ENCODE measurements at places on chromosomes 4 and X.

- no peak for DNase-seq
These were observed 173.7 kb upstream of the GALNTL6 start for GRCh38 chr4:171639540-171639939.

- no peak for DNase-seq
These were observed 16.8 kb upstream of the FAM241A start for GRCh38 chr4:112128452-112128851.

- no peak for DNase-seq
These were observed 32.6 kb upstream of the NKX6-1 start for GRCh38 chr4:84531689-84532088.

DNA sequence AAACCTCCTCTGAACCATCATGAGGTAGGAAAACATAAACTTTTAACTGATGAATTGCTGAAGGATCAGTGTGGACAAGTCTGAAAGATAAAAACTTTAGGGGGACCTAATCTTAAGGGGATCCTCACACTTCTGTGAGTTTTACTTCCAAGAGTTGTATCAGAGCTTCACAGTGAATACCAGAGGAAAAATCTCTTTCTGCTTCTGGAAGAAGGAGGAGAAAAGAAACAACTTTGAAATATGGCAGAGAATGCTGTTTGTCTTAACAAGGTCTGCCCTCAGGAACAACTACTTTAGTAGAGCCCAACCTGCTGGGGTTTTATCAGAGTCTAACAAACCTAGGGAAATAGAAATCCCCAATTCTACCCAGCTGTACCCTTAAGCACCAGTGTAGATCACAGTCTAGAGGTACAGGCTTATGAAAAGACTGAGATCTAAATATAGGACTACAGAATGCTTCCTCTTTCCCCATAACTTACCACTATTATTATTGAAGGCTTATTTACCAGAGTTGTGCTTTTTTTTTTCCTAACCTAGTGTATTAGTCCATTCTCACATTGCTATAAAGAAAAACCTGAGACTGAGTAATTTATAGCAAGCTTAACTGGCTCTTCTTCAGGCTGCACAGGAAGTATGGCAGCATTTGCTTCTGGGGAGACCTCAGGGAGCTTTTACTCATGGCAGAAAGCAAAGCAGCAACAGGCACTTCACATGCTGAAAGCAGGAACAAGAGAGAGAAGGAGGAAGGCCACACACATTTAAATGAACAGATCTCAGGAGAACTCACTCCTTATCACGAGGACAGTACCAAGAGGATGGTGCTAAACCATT is 167.9 kb downstream of the CAMK2D start:
- DNase-seq: no peak

- no peak for DNase-seq
These were observed 15.3 kb upstream of the XPNPEP2 start for GRCh38 chrX:129723511-129723910.

DNA sequence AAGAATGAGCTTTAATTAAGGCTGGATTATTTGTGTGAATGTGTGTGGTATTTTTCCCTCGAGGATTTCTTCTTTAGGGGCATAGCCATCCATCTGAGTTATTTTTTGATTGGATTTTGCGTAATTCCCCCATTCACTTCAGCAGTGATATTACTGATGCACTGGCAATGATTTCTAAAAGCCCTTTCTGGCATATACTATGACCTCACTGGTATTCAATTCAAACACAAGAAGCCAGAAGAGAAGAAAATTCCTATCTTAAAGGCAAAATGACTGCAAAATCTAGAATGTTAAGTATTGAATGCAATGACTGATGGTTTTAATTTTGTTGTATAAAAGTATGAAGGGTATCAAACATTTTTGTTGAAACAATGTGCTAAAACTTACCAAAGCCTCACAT is 71.1 kb upstream of the DDIT4L start:
- no peak for DNase-seq

GRCh38 chr4:3491681-3492405 is 28.7 kb downstream of the DOK7 start:
- no peak for DNase-seq

DNA sequence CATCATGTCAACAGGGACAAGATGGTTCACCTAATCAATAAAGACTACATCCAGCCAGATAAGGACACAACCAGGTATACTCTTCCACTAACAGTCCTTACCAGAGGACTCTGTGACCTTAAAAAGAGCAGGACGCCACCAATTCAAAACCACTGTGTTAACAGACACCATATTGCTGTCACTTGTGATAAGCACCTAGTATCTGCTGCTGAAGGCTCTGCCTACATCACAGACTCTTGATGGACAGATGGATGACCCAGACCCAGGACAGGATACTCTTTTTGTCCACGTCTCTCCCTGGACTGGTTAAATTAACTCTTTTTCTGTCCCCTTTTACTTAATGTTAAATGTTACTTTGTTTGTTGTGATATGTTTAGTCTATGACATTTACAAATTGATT is 586.2 kb upstream of the AGA start:
- DNase-seq: no peak

DNA sequence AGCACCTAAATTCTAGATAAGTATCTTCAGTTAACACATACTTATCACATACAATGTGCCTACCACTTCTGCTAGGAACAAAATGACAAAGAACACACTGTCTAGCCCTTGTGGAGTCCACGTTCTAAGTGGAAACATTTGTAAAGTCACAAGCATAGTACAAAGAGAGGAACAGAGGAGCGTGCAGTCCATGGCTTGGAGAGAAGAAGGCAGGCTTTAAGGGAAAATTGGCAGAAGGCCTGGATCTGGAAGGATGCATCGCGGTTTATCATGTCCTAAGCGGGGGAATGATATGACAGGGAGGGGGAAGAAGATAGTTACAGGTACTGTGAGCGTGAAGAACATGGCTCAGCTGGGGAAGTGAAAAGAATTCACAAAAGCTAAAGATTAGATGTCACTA is 218.0 kb downstream of the PRDM5 start:
- DNase-seq: no peak

GRCh38 chr4:150875367-150875766 is 139.7 kb downstream of the LRBA start:
- DNase-seq: no peak

GRCh38 chr4:169253904-169254303 is 16.9 kb downstream of the SH3RF1 start:
- DNase-seq: no peak

- DNase-seq: no peak
These were observed 83.5 kb downstream of the PRKG2 start for GRCh38 chr4:81131563-81131962.

GRCh38 chr4:31334086-31334910 is 614.1 kb downstream of the PCDH7 start:
- DNase-seq: no peak

- no peak for DNase-seq
These were observed 80.1 kb upstream of the CXCL13 start for GRCh38 chr4:77525538-77525937.

GRCh38 chrX:112802541-112802940 is 38.1 kb downstream of the AMOT start:
- DNase-seq: no peak

- no peak for DNase-seq
These were observed 23.1 kb downstream of the ACSL1 start for GRCh38 chr4:184802697-184803015.

DNA sequence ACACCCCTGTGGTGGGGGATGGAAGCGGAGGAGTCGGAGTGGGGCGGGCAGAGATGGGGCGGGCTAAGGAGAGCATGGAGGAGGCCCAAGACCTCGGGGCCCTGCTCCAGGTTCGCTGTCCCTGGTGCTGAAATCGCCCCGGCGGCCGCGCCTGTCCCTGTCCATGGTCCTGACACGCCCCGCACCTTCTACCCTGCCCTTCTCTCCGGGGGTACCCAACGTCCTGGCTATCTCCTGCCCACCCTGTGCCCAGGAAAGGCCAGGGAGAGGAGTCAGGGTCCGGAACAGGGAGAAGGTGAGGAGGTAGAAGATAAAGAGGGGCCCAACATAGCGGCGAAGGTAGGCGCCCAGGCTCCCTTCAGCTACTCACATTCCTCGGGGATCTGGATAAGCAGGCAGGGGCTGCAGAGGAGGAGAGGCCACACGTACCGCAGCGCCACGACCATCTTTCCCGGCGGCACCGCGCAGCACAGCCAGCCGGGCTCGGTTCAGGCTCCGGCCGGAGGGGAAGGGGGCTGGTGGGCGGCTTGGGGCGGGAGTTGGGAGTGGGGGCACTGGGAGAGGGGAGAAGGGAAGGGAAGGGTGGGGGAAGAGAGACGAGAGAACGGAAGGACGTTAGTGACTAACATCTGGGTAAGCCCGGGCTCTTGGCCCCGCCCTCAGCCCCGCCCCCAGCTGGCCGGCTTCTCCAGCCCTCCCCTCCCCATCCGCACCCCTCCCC is 10.4 kb downstream of the L1CAM start:
- DNase-seq: peak; percentile 65

DNA sequence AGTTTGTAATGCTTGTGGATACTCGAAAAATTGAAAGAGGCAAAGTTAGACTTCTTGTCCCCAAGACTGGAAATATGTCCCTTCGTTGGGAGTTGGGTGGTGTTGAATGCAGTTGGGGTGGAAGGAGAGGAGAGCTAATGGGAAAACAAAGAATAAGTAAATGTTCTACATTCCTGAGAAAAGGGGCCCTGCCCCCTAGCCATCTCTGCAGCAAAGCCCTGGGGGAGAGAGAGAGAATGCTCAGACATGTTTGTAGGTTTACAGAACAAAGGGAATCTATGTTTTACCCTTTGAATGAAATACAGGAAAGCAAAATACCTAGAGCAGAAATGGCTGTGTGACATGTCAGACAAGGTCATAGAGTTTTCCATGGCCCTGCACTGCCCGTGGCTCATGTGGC is 88.1 kb downstream of the RASL11B start:
- DNase-seq: no peak

- no peak for DNase-seq
These were observed 14.7 kb downstream of the CXCR3 start for GRCh38 chrX:71603618-71604017.

DNA sequence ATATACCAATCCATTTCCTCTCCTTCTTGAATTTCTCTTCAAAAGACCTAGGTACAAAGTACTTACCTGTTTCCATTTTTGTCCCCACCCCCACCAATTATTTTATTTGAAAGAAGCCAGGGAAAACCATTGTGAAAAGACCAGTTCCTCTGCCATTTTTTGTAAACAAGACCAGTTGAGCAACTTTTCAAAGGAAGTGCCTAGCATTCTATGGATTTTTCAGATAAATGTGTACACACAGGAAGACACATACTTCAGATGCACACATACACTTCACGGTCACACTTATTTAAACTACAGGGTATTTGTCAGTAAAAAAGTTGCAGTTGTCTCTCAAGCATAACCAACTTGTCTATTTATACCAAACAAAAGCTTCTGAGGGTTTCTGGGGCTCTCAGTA is 587.2 kb upstream of the KLHL4 start:
- DNase-seq: no peak

GRCh38 chr4:15504041-15504440 is 34.4 kb downstream of the CC2D2A start:
- DNase-seq: no peak

- DNase-seq: no peak
These were observed 464.5 kb downstream of the BCOR start for GRCh38 chrX:39633293-39633692.

DNA sequence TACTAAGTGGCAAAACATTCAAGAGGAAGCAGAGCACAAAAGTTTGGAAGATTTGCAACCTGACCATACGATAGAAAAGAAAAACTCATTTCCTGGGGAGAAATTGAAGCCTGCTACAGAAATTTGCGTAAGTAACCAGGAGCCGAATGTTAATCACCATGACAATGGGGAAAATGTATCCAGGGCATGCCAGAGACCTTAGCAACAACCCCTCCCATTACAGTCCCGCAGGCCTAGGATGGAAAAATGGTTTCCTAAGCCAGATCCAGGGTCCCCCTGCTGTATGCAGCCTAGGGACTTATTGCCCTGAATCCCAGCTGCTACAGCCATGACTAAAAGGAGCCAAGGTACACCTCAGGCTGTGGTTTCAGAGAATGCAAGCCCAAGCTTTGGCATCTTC is 472.2 kb upstream of the KLHL4 start:
- no peak for DNase-seq

- DNase-seq: no peak
These were observed 16.5 kb downstream of the FGFRL1 start for GRCh38 chr4:1027915-1028238.

GRCh38 chrX:53080628-53081580 is 1.3 kb upstream of the TSPYL2 start:
- no peak for DNase-seq

DNA sequence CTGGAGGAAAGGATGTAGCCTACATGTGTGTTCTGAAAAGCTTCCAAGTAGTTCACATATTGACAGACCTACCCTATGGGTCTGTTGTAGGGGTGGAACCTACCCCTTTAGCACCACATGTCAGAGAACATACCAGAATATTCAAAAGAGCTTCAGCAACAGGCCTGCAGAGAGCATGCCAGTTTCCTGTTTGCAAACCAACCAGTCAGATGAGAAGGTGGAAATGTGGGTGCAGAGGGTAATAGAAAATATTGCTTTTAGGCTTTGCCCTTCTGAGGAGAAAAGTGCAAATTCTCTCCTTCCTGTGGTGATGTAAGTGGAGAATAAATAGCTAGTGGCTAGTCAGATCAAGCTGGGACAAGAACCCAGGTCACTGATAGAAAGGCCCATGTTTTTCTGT is 16.4 kb downstream of the INTS6L start:
- DNase-seq: no peak

GRCh38 chrX:52995987-52996331 is 37.6 kb upstream of the FAM156A start:
- DNase-seq: no peak

- no peak for DNase-seq
These were observed at the start of gene PCDH7 for GRCh38 chr4:30720021-30720660. Gene PCDH7, plus strand, starts transcription at chr4:30720369. Its CDS starts 1,054 bp downstream, at chr4:30721423.

GRCh38 chr4:163107754-163108153 is 58.9 kb downstream of the NAF1 start:
- DNase-seq: no peak

DNA sequence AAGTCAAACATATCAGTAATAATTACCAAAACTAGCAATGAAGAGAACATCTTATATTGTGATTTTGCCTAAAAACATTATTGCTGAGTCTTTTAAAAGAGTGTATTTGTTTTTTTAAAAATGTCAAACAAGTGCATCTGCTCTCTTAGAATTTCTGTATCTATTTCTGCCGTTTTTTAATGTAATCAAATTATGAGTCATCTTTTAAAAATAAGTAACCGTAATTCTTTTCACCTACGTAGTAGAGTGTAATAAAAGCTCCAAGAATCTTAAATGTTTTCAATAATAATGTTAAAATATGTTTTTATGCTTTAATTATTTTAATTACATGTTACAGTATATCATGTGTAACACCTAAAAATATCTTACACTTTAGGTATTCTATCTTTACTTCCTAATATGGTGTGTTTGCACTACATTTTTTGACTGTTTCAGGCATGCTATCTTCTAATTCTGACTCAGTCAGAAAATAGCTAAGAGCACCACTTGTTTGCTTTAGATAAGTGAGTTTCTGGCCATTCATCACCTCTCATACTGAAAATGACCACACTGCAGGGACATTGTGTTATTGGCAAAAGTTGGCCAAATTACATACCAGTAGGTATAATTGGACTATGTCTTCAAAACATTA is 368.5 kb downstream of the PCDH7 start:
- no peak for DNase-seq

Measured in progenitor cell of endocrine pancreas (in vitro differentiated cells).